ENCODE measurements at places on chromosomes 7 and 10. TPM values are rescaled to one million over a fixed set of nuclear protein-coding genes. Genes with fewer than 3 reads are reported as not detected.

The HTRA1 gene
- 93.3 TPM for total RNA-seq

The CPXM2 gene
- 1.8 TPM for total RNA-seq

The PHKG1 gene
- total RNA-seq: not detected

The TRIM50 gene
- total RNA-seq: not detected

The GARIN1A gene
- total RNA-seq: 0.32 TPM

The CD36 gene
- total RNA-seq: 10.8 TPM

The AKR1C4 gene
- total RNA-seq: not detected

The CRHR2 gene
- not detected for total RNA-seq

The LRRC18 gene
- total RNA-seq: not detected

The NXPH1 gene
- not detected for total RNA-seq

The BLOC1S2 gene
- 32.7 TPM for total RNA-seq

The HGF gene
- 78.2 TPM for total RNA-seq

The C10orf53 gene
- total RNA-seq: not detected

The CNTNAP2 gene
- 0.65 TPM for total RNA-seq

The DPP6 gene
- total RNA-seq: not detected

The TFPI2 gene
- total RNA-seq: 1,251 TPM

The ADAM12 gene
- 8.1 TPM for total RNA-seq

The PON3 gene
- not detected for total RNA-seq

The ADIRF gene
- total RNA-seq: 24.5 TPM

The STYXL1 gene
- total RNA-seq: 57.9 TPM

The VPS50 gene
- 24.4 TPM for total RNA-seq

The TMEM176B gene
- total RNA-seq: not detected

The PPP1R9A gene
- total RNA-seq: 0.24 TPM

The HSPA12A gene
- 5.2 TPM for total RNA-seq

The LIPF gene
- not detected for total RNA-seq

The LHFPL3 gene
- total RNA-seq: not detected

The LLCFC1 gene
- total RNA-seq: not detected

The CCNJ gene
- 4.5 TPM for total RNA-seq

The ING3 gene
- total RNA-seq: 5.3 TPM

The TYW1B gene
- total RNA-seq: 1.4 TPM

The TMEM26 gene
- 1.9 TPM for total RNA-seq

The MYL10 gene
- not detected for total RNA-seq

The DEPP1 gene
- 11.5 TPM for total RNA-seq

The OLAH gene
- 0.65 TPM for total RNA-seq

The NPSR1 gene
- not detected for total RNA-seq

The BTBD16 gene
- not detected for total RNA-seq

The PSMG3 gene
- 46.8 TPM for total RNA-seq

The AOAH gene
- not detected for total RNA-seq

The EPHB6 gene
- total RNA-seq: 23.0 TPM

The SHTN1 gene
- total RNA-seq: 2.1 TPM

The NANOS1 gene
- 0.72 TPM for total RNA-seq

The CCDC146 gene
- 0.24 TPM for total RNA-seq

The CFTR gene
- total RNA-seq: 0.13 TPM

The ZWINT gene
- total RNA-seq: 17.0 TPM

The FAM25A gene
- not detected for total RNA-seq

The PPP1R3A gene
- total RNA-seq: not detected

The CPA2 gene
- total RNA-seq: not detected

The RBM20 gene
- total RNA-seq: 1.2 TPM

The CSGALNACT2 gene
- total RNA-seq: 21.9 TPM

The SGCE gene
- total RNA-seq: 59.2 TPM

The PLCE1 gene
- 1.6 TPM for total RNA-seq

The TMEM213 gene
- total RNA-seq: not detected

The STRIP2 gene
- 3.4 TPM for total RNA-seq

The CRYGN gene
- not detected for total RNA-seq

Measured in epithelial cell of alveolus of lung (primary cell).